ENCODE measurements at places on chromosomes 6 and 20.
A peak's percentile ranks its signal among the peaks of the same experiment; 100 is the strongest.

- no peak for DNase-seq
Observed at GRCh38 chr6:166836785-166837718, 119.3 kb downstream of the RNASET2 start.

DNA sequence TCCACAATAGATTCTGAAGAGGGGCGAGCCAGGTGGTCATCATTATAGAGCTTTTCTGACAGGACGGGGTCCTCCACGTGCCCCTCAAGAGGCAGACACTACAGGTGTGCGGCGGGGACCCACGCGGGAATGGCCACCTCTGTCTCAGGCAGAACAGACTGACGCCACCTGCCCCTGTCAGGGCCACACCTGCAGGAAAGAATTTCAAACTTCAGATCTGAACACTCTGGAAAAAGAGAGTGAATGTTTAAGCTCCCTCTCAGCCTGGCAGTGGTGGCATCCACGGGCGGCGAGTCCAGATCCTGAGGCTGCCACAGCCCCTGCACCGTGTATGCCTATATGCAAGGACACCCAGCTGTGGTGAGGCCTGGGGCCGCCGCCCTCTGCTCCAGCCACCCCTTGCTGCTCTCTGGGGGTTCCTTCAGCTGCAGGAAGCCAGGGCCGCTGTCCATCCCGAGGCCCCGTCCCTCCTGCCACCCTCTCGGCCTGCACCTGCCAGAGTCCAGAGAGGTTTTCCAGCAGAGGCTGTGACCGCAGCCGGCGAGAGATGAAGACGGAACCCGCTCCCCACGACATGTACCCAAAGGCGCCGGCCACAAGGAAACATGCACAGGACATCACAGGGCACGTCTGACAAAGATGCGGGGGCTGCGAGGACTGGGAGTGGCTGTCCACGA lies 234.9 kb downstream of the ERMARD start:
- DNase-seq, result no peak

DNA sequence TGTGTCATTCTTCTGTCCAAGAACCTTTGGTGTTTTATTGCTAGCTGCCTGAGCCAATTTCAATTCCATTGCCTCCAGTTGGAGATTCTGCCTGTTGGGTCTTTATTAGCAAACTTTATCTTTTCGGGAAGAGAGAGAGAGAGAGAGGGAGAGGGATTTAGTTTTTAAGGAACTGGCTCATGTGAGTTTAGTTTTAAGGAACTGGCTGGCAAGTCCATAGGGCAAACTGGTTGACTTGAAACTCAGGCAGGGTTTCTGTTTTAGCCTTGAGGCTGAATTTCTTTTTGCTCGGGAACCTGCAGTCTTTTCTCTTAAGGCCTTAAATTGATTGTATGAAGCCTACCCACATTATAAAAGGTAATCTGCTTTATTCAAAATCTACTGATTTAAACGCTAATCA lies 23.0 kb downstream of the BCKDHB start:
- no peak for DNase-seq

DNA sequence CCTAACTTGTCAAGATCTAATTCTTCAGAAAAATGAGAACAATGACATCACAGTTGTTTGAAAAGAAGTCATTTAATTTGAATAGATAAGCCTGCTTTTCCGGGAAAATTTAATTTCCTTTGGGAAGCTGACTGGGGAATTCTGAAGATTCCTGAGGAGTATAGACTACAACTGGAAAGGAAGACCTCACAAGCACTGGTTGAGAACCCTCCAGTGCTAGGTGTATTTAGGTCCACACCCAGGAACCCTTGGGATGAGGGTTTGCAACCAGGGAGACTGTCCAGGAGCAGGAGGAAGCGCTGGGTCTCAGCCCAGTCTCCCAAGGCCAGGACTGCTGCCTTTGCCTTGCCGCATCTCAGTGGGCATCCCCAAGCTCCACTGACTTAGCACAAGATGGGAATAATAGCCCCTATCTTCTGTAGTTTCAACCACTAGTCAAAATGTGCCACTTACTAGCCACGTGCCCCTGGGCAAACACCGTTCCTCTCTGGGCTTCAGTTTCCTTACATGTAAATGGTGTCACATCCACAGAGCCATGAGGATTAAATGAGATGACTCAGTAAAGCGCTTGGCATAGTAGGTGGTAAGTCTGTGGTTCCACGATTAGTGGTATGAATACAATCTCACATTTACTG lies 6.9 kb upstream of the CD93 start:
- no peak for DNase-seq

DNA sequence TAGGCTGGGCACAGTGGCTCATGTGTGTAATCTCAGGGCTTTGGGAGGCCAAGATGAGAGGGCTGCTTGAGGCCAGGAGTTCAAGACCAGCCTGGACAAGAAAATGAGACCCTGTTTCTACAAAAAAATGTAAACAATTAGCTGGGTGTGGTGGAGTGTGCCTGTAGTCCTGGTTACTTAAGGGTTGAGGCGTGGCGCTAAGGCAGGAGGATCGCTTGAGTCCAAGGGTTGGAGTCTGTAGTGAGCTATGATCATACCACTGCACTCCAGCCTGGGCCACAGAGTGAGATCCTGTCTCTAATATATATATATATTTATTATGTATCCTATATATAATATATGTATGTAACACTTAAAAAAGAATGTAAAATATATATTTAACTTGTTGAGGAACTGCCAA lies 7.9 kb upstream of the ABRACL start:
- no peak for DNase-seq

DNA sequence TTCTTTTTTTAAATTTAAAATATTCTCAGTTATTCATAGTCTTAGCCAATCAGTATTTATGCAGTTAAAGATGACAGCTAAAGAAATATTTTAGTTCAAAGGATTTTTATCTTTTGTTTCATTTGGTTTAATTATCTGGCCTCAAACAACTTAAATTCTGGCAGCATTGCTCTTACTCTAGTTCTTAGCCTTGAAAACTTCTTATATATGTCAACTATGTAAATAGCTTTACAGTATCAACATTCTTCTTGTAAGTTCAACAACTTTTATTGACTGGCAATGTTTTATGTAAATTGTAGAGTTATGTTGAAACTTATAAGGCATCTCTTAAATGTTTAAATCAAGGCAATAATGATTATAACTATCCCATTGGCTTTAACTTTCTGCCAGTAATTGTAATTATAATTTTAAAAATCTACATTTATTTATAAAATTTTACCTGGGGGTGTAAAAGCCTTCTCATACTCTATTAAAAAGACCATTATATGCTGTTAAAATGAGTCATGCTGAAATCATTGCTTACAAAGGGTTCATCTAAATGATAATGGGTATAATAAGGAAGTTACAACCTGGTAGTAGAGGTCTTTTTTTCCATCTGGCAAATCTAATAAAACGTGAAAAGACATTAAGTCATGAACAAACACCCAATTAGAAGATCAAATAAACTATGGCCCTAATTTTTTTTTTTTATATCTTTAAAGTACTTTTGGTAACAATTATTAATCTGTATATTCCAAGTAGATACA lies 45.8 kb upstream of the FAM184A start:
- no peak for DNase-seq

DNA sequence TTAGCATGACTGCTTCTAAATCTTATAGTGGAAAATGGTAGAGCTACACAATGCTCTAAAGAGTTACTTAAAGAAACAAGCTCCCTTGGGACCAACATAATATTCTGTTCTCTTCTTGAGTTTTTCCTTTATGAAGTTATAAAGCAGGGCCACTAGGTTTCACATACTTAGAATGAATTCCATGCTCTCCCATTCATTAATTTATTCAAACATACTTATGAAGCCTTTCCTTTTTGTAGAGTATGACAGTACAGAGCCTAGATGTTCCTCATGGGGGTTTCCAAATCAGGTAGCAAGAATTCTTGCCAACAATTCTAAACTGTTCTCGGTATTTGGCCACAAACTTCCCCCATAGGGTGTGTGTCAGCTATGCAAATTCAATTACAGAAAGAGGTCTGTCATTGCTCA lies 20.6 kb upstream of the FABP7 start:
- DNase-seq, result no peak

- no peak for DNase-seq
Observed at GRCh38 chr6:40925341-40925740, 113.7 kb downstream of the UNC5CL start.

DNA sequence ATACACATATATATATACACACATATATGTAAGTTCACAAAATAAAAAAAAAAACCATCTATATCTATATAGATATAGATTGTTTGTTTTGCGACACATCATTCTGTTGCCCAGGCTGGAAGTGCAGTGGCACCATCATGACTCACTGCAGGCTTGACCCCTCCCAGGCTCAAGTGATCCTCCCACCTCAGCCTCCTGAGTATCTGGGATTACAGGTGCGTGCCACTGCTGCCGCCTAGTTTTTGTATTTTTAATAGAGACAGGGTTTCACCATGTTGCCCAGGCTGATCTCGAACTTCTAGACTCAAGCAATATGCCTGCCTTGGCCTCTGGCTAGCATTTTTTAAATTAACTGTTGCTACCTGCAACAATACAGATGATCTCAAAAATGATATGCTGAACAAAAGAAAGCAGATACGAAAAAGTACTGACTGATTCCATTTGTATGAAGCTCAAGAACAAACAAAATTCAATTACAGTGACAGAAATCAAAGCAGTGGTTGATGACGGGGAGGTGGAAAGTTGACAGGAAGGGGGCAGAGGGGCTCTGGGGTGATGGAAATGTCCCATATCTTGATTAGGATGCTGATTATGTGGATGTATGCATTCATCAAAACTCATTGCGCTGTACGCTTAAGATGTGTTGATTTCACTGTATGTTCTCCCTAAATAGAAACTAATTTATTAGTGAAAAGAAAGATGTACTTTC lies 49.6 kb downstream of the ATXN1 start:
- no peak for DNase-seq

- peak; percentile 41 for DNase-seq
Observed at GRCh38 chr20:46970937-46971630, 76.4 kb downstream of the EYA2 start.

- DNase-seq, result no peak
Observed at GRCh38 chr20:14830899-14831298, 493.5 kb upstream of the FLRT3 start.

DNA sequence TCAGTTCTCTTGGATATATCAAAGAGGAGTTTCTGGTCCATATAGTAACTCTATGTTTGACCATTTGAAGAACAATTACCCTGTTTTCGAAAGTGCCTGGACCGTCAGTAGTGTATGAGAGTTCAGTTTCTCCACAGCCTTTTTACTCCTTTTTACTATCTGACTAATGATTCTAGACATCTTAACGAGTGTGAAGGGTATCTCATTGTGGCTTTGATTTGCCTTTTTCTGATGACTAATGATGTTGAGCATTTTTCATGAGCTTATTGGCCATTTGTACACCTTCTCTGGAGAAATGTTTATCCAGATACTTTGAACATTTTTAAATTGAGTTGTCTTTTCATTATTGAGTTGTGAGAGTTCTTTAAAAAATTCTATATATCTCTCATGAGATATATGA lies 114.9 kb upstream of the ATXN1 start:
- DNase-seq, result no peak

DNA sequence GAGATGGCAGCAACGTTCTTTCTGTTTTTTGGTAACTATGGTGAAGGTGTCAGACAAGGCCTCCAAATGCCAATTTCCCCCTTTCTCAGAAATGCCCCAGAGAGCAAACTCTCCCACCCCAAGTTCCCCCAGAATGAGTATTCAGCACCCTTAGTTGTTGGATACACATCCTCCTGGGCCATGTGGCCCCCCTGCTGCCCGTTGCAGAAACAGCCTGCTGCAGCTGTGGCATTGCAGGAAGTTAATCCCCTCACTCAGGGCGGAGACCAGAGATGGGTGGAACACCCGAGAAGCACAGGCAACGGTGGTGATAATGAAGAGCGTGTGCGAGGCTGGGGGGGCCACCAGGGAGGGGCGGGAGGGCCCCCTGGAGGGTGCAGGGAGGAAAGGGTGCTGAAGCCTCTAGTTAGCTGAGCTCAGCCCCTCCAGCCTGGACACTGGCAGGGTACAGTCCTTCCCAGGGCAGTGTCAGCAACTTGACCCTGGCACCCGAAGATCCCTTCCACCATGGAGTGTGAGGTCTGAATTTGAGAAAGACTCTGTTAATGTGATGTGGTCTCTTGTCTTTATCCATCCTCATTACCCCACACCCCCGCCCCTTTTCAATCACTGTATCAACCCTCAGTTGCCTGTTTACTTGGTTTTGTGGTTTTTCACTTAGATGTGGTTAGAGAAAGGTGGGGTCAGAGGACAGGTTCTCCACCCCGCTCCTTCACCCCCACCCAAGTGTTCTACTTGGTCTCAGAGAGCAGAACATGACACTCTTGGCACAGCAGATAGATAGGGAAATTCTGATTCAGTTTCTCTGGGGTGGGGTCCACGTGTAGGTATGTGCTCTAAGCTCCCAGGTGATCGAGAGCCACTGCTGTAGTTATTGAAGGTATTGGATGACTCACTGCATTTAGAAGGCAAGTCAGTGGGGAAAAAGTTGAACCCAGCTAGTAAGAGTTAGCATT lies 208.8 kb upstream of the SUPT3H start:
- DNase-seq, result no peak

DNA sequence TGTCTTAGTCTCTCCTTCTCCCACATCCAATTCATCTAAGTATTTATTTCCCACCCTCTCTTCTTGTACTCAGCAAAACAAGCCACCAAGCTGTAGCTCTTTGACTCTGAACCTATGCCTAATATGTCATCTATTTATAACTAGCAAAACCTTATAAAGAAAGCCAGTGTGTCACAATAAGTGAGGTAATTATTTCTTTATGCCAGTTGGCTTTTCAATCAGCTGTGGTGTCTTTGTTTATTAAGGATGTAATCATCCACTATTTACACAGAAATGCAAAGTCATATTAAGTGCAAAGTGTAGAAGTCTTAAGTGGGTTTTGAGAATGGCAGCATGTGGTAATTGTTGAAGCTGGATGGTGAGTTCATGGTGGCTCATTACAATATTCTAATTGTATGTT lies 215.2 kb upstream of the HTR1E start:
- DNase-seq, result no peak

DNA sequence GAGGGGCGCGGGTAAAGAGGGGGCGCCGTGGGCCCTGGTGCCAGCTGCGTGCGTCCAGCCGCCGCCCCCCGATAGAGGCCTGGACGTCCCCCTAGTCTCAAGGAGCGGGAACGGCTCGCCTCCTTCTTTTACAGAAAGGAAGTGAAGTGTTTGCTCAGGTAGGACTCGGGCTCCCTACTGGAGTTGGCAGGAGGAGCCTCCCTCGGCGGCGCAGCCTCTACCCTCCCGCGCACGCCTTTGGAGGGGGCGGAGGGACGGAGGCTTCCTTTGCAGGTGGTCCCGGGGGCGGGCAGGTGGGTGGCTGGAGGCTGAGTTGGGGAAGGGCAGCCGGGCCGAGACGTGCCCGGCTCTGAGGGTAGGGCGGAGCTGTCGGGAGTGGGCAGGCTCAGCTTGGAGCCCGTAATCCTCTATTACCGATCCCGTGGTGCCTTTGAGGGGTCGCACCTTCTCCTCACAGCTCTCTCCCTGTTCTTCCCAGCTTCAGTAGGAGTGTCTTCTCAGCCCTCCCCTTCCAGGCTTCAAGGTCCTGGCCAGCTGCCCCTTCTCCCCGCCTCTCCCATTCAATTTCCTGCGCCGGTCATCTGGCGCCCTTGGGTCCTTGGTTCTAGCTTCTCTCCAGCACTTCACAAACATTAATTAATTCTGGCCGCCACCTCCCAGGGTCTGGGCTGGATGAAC lies 728 bp downstream of the ITPR3 start:
- no peak for DNase-seq

- no peak for DNase-seq
Observed at GRCh38 chr20:24608926-24609667, 139.7 kb downstream of the SYNDIG1 start.

Data from T1000 (cell line).